Right forelimb (tissue), 1 donor: ENCODE measurements at places on chromosomes 7 and 10.

GRCh38 chr7:953547-954327 is 743 bp downstream of the ADAP1 start:
- no peak for DNase-seq

DNA sequence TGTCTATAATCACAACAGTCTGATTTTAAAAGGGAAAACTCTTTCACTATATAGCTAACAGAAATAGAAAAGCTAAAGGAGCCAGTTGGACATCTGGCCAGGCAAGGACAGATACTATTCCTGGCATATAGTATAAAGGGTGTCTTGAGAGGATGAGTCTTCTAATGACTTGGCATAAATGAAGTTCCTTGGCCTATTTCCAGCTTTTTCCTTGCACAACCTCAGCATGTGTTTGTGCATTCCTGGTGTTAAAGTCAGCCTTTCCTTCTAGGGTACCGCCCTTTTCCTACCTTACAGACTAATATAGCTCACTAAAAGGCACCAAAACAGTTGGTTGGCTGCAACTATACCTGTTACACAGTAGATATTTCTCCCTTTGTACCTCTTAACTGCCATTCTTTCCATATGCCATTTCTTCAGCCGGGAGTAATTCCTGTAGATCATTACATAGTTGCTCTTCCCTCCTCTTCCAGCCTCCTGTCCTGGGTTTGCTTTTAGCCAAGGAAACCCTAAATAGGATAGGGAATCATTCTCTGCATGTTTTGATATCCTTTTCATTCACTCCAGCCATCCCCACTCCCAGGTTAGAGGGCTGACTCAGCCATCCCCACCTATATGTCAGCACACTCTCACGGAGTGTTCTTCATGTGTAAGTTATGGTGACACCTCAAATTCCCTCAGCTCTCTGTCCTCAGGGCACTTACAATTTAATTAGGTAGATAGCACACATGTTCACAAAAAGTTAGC is 102.1 kb upstream of the MDFIC start:
- DNase-seq: no peak

DNA sequence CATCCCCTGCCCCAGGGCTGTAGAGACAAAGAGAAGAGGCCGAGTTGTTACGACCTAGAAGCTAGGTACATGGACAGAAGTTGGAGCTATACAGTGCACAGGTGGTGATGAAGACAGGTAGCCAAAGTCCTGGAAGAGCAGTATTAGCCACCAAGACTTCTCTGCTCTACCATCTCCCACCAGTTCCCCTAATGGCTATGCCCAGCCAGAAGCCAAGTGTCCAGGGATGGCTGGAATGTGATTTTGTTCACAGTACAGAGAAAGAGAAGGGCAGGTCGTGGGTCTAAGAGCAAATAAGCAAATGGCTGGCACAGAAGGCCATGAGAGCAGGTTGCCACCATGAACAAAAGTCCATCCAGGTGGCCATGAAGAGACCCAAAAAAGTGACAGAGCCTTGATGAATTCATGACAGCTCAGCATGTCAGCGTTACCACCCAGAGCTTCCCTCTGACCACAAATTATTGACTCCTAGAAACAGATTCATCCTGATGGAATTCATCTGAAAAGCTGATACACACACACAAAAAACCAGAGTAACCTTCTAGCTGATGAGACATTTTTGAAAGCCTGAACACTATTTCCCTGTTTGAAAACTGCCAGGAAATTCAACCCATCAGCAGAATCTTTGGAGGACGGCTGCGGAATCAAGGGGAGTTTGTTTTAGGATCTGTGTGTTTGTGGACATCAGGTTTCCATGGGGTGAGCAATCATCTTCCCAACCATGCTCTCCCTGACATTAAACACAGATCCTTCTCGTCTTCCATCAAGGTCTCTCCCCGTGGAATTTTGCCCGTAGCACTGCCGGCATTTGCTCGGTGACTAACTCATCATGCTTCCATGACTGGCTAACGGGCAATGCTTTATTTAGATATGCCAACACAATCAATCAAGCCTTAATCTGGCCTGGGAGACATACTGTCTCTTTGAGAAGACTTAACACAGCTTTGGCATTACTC is 906.7 kb upstream of the AUTS2 start:
- no peak for DNase-seq

DNA sequence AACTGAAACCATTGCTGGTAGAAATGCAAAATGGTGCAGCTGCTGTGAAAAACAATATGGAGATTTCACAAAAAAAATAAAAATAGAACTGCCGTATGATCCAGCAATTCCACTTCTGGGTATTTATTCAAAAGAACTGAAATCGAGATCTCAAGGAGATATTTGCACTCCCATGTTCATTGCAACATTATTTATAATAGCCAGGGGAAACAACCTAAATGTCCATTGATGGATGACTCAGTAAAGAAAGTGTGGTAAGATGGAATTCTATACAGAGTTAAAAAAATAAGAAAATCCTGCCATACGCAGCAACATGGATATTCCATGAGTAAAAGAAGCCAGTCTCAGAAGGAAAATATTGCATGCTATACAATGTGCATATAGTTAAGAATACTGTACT is 290.6 kb upstream of the GHITM start:
- DNase-seq: no peak

GRCh38 chr10:102522874-102523249 is 19.1 kb downstream of the SUFU start:
- DNase-seq: no peak
